Ureter (tissue), 1 donor: ENCODE measurements at places on chromosomes 13 and 19. TPM values are rescaled to one million over a fixed set of nuclear protein-coding genes. Genes with fewer than 3 reads are reported as not detected.
A peak's percentile ranks its signal among the peaks of the same experiment; 100 is the strongest.

- no peak for DNase-seq
Observed at GRCh38 chr13:77533875-77534788, 1.4 kb upstream of the SCEL start.

CEACAM8 gene
- not detected for total RNA-seq

DNA sequence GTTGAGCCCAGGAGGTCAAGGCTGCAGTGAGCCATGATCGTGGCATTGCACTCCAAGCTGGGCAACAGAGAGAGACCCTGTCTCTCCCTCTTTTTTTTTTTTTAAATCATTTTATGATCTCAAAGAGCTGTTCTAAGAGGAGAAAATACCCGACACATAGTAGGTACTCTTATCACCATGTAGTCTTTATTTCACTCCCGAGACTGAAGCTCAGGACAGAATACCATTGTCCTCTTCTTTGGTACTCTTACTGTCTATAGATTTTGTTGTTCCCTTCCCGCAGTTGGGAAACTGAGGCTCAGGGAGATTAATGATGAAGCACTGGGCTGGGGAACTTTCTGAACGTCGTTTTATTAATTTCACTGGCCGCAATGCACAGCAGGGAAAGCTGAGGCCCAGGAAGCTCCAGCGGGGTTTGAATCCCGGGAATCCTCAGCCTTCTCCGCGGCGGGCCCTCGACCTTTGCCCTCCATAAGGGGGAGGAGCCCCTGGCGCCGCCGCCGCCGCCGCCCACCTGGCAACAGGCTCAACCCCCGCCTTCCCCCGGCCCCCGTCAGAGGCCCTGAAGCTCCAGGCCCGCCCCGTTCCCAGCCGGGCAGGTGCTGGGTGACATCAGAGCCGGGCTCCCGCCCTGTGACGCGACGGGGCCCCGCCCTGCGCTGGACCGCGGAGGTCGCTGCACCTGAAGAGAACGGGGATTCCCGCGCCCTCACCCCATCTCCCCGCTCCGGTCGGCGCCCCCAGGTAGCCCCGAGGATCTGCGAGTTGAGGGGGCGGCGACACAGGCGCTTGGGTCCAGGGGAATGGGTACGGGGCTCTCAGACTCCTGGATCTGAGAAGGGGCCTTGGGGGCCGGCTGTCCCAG lies 1.6 kb downstream of the MYH14 start:
- DNase-seq = peak; percentile 82

- DNase-seq = no peak
Observed at GRCh38 chr19:46726971-46727501, 10.1 kb upstream of the PRKD2 start.

- peak; percentile 89 for DNase-seq
Observed at GRCh38 chr19:47226426-47227351, 4.3 kb downstream of the BBC3 start.

- no peak for DNase-seq
Observed at GRCh38 chr13:71772361-71772760, 94.6 kb downstream of the DACH1 start.

GRCh38 chr13:92807353-92807752 lies 419.3 kb upstream of the GPC6 start:
- no peak for DNase-seq

DNA sequence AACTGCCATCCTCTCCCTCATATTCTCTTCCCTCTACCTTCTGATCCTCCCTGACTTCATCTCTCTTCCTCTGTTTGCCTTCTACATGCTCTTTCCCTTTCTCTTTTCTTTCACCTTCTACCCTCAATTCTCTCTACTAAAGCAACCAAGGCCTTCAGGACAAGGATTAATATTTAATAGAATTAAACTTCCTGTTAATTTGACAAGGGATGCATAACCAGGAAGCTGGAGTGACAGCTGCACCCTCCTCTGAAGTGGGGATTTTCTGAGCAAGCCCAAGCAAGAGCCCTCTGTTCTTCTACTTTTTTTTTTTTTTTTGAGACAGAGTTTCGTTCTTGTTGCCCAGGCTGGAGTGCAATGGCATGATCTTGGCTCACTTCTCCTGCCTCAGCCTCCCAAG lies 63.4 kb upstream of the MED4 start:
- peak; percentile 60 for DNase-seq

DNA sequence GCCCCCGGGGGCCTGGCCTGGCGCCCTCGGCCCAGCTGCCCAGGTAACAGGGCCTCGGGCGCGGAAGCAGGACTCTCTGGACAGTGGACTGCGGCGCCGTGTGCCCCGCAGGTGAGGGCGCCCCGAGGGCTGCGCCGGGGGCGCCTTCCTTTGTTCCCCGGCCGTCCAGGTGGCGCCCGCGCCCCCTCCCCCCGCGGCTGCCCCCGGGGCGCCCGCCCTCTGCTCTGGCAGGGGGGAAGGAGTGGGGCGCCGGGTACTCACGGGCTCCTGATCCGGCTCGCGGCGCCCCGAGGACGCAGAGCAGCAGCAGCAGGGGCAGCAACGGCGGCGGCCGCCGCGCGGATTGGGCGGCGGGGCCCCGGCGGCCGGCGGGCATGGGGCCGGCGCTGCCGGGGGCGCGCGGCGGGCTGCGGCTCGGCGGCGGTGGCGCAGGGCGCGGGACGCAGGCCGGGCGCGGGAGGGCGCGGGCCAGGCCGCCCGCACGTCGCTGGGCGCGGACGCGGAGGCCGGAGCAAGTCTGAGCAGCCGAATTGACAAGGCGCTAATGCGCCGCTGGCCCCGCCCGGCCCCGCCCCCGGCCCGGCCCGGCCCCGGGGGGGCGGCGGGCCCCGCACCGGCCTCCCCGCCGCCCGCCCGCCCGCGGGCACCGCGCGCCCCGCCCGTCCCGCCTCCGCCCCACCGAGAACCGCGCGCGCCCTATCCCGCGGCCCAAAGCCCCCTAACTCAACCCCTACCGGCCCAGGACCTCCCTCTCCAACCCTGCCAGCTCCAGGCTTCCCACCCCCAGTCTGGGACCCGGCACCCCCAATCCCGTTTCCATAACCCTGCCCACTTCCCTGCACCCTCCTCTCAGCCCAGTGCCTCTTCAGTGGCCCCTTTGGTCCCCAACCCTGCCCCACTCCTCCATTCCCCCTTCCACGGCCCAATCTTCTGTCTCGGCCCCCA lies at the start of gene CRLF1:
Gene CRLF1 (minus strand): TSS at position 519 of the 945 bp plus-strand sequence. CDS start 143 bp downstream, at position 376.
- no peak for DNase-seq

DNA sequence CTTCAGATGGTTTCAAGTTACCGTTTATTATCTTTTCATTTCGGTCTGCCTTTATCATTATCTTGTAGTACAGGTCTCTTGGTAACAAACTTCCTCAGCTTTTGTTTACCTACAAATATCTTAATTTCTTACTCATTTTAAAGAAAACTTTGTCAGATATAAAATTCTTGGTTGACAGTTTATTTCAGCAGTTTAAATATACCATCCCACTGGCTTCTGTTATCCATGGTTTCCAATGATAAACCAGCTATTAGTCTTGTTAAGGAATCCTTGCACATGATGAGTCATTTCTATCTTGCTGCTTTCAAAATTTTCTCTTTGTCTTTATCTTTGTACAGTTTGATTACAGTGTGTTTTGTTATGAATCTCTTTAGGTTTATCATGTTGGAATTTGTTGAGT lies 308.3 kb upstream of the SPRY2 start:
- DNase-seq = no peak

DNA sequence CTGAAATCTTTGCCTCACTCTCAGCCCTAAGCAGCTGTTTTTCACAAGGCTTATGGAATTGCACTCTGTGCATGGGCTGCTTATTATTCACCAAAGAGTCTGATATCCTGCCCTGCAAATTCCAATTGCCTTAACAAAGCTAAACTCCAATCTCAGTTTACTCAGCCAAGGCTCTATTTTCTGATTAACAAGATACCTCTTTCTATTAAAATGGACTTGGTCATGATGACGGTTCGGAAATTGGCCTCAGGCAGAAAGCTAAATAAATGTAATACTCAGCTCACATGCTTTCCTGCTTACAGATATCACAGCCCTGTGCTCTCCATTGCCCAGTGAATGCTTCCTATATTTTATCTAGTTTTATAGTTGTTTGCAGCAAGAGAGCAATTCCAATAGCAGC lies 1270.8 kb downstream of the PCDH9 start:
- no peak for DNase-seq

RNF113B gene
- not detected for total RNA-seq

GFY gene
- not detected for total RNA-seq

GRCh38 chr19:45885556-45886426 lies at the start of gene IRF2BP1:
TSS of gene IRF2BP1 (minus strand) at chr19:45886141. CDS start at chr19:45885774, 367 bp downstream.
- DNase-seq = peak; percentile 94

GRCh38 chr19:7152568-7152967 lies 83.1 kb downstream of the ZNF557 start:
- DNase-seq = no peak

DNA sequence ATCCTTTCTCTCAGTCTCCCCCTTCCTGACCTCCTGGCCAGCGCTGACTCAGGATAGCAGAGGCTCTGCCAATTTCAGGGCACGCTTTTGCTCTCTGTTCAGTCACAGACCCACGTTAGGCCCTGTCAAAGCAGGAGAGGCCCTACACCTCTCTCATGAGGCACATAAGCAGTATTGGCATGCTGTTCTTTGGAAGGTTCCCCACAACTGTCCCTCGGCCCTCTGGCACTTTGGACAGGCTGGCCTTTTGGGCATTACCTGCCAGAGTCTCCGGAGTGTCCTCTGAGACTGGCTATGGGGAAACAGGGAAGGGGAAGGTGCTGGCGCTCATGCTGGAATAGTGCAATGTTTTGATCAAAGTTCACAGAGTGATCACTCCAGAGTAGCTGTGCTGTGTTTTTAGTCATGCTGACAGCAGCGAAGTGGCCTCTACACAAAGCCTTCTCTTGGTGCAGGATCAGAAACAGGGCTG lies 23.7 kb upstream of the UBE2L5 start:
- DNase-seq = no peak

DNA sequence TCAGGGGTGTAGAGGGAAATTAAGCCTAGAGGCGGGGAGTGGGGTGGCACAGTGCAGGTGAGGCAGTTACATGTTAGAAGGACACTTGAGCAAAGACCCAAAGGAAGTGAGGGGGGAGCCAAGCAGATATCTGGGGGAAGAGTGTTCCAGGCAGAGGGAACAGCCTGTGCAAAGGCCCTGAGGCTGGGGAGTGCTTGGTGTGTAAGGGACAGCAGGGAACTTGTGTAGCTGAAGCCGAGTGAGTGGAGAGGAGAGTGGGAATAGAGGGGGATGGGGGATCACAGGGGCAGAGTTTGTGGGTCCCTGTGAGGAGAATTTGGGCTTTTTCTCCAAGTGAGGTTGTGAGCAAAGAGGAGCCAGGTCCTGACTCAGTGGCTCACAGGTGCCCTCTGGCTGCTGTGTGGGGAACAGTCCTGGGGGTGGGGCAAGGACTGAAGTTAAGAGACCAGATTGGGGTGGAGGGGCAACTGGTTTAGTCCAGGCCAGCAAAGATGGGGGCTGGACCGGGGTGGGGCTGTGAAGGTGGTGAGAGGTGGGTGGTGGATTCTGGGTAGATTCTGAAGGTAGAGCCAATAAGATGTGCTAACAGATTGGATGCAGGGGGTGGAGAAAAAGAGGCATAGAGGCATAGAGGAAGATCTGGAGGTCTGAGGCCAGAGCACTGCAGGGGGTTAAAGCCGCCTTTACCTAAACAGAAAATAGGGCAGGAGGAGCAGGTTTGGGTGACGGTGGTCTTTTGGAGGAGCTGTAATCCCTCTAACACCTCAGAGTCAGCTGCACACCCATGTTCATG lies 75.3 kb downstream of the CACNA1A start:
- peak; percentile 44 for DNase-seq

DNA sequence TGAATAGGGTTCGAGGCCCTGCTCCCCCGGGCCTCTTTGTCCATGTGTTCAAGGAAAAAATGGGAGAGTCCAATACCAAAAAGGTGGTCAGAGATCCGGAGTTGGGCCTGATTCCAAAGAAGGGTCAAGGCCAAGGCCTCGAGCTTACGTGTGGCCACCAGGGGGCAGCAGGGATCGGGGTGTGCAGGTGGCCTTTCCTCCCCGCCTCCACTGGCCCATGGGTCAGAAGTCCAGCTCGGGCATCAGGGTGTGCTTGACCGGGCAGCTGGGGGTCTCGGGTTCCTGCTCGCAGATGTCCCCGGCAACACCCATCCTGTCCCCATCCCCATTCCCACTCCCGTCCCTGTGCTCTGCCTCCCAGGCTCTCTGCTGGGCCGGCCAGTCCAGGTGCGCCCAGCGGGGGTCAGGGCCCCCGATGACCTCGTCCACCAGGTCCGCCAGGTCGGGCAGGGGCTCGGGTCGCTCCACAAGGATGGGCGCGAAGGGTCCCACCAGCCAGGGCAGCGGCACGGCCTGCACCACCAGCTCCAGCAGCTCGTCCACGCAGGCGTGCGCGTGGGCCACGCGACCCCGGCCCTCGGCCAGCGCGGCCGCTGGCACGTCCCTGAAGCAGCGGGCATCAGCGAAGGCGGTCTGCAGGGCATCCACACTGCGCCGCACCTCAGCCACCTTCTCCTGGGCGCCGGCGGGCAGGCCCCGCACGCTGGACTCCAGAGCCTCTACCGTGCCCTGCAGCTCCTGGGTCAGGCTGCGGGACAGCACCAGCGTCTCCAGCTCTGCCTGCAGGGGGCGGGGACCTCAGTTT lies 5.2 kb upstream of the PLIN4 start:
- DNase-seq = no peak

- DNase-seq = no peak
Observed at GRCh38 chr19:18282021-18282787, 782 bp upstream of the JUND start.

GRCh38 chr13:35994131-35994966 lies 136.8 kb downstream of the DCLK1 start:
- peak; percentile 59 for DNase-seq

DNA sequence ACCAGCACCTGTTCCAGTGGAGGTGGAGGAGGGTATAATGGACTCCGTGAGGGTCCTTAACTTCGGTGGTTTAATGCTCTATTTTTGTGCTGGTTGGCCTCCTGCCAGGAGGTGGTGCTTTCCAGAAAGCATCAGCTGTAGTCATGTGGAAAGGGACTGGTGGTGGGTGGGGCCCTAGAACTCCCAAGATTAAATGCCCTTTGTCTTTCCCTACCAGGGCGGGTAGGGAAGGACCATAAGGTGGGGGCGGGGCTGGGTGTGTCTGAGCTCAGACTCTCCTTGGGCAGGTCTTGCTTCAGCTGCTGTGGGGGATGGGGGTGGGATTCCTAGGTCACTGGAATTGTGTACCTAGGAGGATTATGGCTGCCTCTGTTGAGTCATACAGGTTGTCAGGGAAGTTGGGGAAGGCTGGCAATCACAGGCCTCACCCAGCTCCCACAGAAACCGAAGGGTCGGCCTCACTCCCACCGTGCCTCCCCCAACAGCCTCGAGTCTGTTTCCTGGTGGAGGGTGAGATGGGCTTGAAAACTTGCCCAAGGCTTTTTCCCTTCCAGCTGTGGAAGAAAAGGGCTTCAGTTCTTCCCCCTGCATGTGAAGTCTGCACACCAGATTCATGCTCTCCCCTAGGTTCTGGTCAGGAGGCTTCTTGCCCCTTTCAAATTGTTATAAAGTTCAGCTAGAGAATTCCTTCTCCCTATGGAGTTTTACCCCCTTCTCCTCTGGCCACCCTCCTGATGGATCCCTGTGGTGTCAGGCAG lies 60.3 kb upstream of the CLDN10 start:
- DNase-seq = peak; percentile 40

PLEKHG2 gene
- 38.8 TPM for total RNA-seq

GRCh38 chr13:44219577-44220548 lies 153.8 kb upstream of the SERP2 start:
- no peak for DNase-seq

GRCh38 chr13:106565127-106565775 lies 2.7 kb downstream of the ARGLU1 start:
- no peak for DNase-seq

- DNase-seq = peak; percentile 55
Observed at GRCh38 chr13:100269837-100270236, 180.9 kb downstream of the PCCA start.

GRCh38 chr13:113591750-113592149 lies 7.2 kb downstream of the TFDP1 start:
- DNase-seq = peak; percentile 7

GRCh38 chr13:46165485-46166223 lies 16.3 kb downstream of the LCP1 start:
- DNase-seq = no peak
